Activated CD8-positive, alpha-beta memory T cell treated with anti-CD3 and anti-CD28 coated beads, Interleukin-2, amount 10 ng/mL, durations not matched to agents 7 days and 5 days (primary cell): ENCODE measurements at places on chromosomes 4 and X. TPM values are rescaled to one million over a fixed set of nuclear protein-coding genes. Genes with fewer than 3 reads are reported as not detected.

- peak; percentile 68 for DNase-seq
Measured at GRCh38 chrX:71606536-71607216, 11.6 kb downstream of the CXCR3 start.

DNA sequence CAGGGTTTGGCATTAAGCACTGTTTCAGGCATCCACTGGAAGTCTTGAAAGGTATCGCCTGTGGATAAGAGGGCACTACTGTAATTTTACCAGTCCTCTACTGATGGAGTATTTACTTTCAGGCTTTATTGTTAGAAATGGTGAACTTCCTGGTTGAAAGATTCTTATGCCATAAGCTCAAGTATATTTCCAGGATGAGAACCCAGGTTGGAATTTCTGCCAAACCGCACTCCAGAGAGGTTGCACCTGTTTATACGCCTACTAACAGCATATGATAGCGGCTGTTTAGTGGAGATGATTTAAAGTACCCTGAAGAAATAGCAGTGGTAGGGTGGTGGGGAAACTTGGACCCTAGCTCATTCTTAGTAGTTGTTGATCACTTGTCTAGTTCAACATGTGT, 9.9 kb downstream of the FNIP2 start:
- DNase-seq, result no peak

- no peak for DNase-seq
Measured at GRCh38 chrX:40091691-40092421, 5.9 kb downstream of the BCOR start.

GRCh38 chrX:154403192-154403591, 5.0 kb downstream of the RPL10 start:
- no peak for DNase-seq

GRCh38 chr4:8391972-8392371, 48.6 kb downstream of the ACOX3 start:
- DNase-seq, result peak; percentile 54

DNA sequence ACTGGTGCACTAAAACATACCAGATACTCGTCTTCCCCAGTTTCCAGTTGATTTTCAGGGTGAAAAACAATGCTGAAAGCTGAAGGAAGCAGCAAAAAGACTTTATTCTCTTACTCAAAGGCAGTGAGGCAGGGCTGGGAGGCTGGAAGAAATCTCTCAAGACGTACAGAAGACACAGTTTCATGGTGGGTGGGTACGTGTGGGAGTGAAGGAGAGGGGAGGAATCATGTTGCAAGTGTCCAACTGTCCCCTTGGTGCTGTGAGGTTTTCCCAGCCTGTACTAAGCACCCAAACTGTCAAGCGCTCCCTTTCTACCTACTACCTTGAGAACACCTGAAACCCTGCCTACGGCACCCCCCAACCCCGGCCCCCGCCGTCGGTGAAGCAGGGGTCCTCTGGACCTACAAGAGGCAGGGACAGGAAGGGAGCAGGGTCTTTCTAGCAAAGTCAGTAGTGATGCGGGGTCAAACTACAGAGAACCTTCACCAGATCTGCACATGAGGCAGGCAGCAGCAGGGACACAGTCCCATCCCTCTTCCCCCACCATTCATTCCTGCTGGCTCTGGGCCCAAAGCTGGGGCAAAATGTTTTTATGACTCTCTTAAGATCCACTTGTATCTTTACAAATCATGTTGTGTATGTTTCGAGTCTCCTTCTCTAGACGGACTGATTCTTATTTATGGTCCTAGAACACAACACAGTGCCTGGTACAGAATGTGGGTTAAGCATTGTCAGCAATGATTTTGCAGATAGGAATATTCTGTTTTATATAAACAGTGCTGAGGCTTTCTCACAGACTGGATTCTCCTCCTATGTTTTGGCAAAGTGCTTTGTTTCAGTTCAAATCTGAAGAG, 2.4 kb upstream of the SETD7 start:
- DNase-seq, result no peak

DNA sequence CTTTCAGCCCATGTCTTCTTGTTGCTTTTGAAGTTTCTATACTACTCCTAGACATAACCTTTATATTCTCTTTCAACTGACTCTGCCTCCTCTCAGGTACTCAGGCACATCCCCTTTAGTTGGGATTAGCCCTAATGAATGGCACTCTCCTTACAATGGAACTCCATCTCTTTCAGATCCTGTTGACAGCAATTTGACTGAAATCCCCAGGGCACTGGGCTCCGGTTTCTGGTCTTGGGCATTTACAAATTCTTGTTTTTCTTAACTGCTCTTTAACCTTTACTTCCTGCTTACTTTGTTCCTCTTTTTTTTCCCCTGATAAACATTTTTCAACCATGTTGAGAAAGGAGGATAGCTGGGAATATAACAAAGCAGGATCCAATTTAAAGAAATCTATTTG, 68.9 kb downstream of the ENOX2 start:
- no peak for DNase-seq

DNA sequence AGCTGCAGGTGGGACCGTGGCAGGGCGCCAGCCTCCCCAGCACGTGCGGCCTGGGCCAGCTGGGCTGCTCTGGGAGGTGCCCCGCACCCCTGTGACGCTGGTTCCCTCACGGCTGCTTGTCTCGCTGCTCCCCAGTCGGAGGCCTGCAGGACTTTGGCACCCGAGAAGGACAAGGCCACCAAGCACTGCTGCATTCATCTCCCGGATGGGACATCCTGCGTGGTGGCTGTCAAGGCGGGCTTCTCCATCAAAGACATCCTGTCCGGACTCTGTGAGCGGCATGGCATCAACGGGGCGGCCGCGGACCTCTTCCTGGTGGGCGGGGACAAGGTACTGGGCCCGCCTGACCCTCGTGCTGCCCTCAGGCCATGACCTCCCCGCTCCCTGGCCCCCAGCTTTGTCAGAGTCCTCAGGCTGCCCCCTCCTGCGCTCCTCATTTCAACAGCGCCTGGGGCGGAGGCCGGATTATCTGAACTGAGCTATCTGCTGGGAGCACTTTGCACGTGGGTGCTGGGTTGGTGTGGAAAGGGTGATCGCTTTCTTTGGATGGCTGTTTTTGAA, 19.4 kb upstream of the HGFAC start:
- DNase-seq, result no peak

- DNase-seq, result no peak
Measured at GRCh38 chrX:153343674-153344073, 9.7 kb downstream of the ZNF275 start.

GRCh38 chrX:32745323-32745722, 466.0 kb downstream of the DMD start:
- DNase-seq, result no peak

DNA sequence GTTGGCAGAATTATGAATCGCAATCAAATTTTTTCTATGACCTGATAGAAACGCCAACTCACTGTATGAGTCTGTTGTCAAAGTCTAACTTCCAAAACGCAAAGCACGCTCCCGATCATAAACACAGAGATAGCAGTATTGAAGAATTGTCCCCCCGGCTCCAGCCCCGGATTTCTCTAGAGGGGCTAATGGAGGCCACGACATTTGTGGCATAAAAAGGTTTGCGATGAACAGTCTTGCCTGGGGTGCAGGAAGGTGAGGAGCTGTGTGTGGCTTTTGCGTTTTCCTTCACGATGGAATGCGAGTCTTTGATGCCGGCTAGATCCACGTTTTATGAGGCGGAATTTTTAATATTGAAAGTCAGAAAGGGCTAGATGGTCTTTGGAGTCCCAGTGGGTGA, 183.0 kb downstream of the CRLF2 start:
- DNase-seq, result no peak

DNA sequence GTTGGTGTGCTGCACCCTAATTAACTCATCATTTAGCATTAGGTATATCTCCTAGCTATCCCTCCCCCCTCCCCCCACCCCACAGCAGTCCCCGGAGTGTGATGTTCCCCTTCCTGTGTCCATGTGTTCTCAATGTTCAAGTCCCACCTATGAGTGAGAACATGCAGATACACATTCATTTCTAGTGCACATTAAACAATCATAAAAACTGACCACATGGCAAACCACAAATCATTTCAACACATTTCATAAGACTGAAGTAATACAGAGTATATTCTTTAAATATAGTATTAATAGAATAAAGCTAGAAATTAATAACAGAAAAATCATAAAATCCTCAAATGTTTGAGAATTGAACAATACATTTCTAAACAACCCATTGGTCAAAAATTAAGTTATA, 34.1 kb downstream of the PRKG2 start:
- DNase-seq, result no peak

The LDB2 gene
- total RNA-seq, result not detected

The SPATA4 gene
- total RNA-seq, result not detected

The PDK3 gene
- 21.2 TPM for total RNA-seq

The DDIT4L gene
- total RNA-seq, result 0.58 TPM
